T-helper 17 cell (primary cell): ENCODE measurements at places on chromosomes 2 and 18.

GRCh38 chr2:37849911-37850310 lies 75.2 kb upstream of the RMDN2 start:
- DNase-seq: no peak

GRCh38 chr18:60996326-60996725 lies 336.9 kb upstream of the CDH20 start:
- DNase-seq: no peak

- DNase-seq: no peak
Measured at GRCh38 chr2:172135446-172135845, 32.7 kb upstream of the DLX2 start.

DNA sequence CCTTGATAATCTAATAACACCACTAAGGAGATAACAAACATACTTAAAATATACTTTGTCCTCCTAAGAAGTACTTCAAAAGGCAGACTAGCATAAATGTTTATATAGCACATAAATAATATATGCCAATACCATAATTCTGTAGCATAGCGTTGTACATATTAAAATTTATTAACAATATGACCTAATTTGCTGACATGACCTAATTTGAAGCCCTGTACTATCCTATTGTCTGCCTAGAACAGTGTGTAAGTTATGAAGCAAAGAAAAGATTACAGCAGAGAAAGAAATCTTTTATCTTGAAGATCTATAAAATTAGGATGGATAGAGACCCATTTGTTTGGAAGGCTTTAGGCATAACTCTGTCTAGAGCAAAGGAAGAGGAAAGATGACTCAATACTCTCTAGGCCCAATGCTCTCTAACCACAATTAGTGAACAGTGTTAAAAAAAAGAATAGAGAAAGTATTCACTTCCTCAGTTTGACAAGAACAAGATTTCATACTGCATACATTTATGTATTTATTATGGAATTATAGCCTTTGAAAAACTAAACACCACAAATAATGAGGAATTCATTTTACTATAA lies 231.3 kb downstream of the ZRANB3 start:
- DNase-seq: no peak

DNA sequence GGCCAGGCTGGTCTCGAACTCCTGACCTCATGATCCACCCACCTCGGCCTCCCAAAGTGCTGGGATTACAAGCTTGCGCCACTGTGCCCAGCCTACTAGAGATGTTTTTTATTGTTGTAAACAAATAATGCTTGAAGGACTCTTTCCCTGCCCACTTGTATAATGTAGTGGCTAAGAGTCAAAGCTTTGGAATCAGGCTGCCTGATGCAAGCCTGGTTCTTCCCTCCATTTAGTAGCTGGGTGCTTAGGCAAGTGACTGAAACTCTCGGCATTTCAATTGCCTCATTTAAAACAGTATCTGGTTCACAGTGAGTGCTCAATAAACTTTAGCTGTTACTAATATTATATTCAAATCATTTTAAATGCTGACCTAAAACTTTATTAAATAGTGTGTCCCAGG lies 264.0 kb upstream of the FBXO11 start:
- no peak for DNase-seq

- no peak for DNase-seq
Measured at GRCh38 chr2:119086327-119086726, 72.2 kb downstream of the C1QL2 start.

DNA sequence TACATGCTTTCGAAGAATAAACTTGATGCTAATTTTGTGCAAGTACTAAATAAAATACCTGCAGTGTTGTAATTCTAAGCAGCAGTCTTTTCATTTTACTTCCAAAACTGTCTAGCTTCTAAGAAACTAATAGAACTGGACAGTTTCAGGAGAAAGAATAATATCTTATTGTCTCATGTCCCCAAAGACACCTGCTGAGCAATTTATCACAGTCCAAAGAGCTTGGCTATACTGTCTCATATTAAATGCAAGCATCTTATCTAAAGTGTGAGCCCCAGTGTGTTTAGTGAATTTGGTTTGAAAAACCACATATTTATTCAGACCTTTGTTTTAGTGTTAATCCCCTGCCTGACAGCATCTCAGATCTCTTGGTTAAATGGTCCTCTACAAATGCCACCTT lies 374.3 kb downstream of the TMX3 start:
- DNase-seq: no peak

GRCh38 chr2:73993778-73994177 lies 9.1 kb downstream of the TET3 start:
- DNase-seq: no peak

- DNase-seq: no peak
Measured at GRCh38 chr2:173962031-173962430, 3.1 kb downstream of the SP3 start.

DNA sequence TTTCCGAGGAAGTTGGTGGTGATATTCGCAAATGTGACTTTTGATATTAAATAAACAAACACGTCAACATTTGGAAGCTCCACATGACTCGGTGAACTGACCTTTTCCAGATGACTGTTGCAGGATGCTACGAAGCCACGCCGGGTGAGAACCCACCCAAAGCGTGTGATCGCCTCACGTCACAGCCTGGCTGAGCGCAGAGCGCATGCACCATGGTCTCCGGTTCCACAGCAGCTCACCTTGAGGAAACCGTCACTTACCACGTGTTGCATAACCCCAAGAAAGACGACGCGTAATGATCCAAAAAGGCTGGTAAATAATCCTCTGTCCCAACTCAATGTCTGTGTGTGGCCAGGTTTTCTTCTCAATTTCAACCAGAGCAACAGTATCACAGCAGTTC lies 64.5 kb upstream of the CTDP1 start:
- DNase-seq: no peak

DNA sequence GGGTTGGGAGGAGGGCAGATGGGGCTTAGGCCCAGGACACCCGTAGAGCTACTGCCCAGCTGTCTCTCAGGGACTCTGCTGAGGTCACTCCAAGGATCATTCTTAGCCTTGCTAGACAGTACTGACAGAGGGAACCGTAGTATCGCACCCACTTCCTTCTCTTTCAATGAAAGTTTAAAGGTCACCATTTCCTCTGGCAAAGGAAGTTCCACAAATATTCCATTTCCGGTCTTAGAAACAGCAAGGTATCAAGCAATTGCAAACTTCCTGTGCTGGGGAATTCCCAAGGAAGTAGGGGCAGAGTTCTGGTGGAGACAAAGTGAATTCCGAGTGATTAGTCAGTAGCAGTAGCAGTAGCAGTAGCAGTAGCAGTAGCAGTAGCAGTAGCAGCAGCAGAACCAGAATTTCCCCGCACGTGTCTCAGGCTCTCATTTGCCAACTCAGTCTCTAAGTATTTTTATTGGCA lies 24.7 kb downstream of the IL1B start:
- DNase-seq: no peak

- no peak for DNase-seq
Measured at GRCh38 chr2:12335131-12335530, 381.6 kb upstream of the TRIB2 start.
